Stimulated activated CD8-positive, alpha-beta memory T cell treated with anti-CD3 and anti-CD28 coated beads, Interleukin-15, amount 100 ng/mL, for 24 hours (primary cell): ENCODE measurements at places on chromosomes 16 and 17.

DNA sequence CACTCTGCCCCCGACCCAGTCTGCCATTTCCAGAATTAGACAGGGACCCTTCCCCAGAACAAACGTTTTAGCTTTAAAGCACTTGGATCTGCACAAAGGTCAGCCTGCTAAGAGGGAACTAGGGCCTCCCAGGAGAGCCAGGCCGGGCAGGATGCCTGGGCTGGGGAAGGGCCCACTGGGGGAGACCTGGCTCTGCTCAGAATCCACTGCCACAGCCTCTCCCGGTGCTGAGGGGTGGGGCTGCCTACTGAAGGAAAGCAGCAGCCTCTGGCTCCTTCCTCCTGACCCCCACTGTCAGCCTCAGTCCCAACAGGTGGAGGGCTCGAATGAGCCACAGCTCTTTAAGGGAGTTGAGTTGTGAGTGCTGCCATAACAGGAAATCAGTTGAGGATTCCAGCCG, 1.7 kb downstream of the YBX2 start:
- no peak for DNase-seq

GRCh38 chr17:55588446-55589242, 77.4 kb upstream of the SMIM36 start:
- no peak for DNase-seq

GRCh38 chr17:27473748-27474609, 17.7 kb downstream of the KSR1 start:
- no peak for DNase-seq

DNA sequence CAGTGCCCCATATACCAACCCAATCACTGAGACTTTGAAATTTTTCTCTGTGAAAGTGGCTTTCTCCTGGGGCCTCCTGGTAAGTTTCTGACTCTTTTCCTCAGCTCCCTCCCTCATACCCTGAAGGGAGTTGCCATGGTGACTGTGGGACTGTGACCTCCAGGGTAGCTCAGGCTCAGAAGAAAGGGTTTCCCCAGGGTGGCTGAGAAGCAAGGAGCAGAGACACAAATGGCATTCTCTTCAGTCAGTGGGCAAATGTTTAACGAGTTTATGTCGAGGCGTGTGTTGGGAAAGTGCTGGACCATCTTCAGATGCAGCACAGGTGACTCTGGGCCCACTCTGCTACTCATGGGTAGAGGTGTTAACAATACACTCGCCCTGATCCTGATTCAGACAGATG, 46.8 kb downstream of the MRPS23 start:
- DNase-seq = no peak

DNA sequence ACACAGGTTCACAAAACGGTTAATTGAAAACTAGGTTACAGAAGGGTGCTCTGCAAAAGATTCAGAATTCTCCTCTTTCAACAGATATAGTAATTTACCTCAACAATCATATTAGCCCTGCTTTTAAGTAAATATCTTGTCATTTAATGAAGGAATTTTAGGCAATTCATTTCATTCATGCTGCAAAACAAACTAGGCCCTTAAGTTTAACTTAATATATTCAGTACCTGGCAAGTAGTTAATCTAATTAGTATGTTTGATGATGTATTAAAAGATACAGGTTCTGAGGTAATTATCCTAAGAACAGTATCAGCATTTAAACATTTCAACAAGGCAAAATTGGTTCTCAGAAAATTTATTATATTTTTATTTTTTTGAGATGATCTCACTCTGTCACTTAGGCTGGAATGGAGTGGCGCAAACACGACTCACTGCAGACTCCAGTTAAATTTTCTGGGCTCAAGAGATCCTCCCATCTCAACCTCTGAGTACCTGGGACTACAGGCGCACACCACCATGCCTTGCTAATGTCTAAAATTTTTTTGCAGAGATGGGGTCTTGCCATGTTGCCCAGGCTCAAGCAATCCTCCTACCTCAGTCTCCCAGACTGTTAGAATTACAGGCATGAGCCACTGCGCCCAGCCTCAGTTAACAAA, 44.9 kb downstream of the SMURF2 start:
- DNase-seq = no peak

DNA sequence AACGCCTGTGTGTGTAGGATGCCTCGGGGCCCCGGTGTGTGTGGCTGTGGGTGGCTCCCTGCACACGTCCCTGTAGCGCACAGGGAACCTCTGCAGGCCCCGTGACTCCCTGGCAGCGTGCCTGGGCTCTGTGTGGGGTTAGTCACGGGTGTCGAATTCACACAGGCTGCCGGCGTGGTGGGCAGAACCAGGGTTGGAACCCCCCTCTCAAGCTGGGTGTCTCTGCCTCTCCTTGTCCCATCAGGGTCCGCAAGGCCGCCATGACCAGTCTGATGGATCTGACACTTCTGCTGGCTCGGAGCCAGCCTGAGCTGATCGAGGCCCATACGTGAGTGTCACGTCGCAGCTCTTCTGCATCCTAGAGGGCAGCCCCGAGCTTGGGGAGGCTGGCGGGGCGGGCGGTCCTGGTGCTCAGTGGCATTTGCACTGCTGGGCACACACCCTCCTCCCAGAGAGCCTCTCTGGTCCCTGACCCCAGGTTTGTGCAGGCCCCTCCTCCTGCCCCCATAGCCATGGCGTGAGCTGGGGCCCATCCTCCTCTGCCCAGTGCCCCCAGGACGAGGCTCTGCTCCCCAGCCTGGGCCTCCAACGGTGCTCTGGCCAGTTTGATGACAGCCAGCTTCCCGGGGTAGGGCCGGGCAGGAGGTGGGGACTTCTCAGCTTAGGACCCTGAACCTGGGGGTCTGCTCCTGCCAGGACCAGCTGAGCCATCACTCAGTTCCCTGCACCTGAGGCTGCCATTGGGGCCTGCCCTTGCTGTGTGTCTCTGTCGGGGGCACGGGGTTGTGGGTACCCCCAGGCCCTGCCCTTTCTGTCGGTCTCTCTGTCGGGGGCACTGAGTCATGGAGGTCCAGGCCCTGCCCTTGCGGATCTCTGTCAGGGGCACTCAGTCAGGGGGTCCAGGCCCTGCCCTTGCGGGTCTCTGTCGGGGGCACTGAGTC, 88.1 kb upstream of the ZNF750 start:
- no peak for DNase-seq

- no peak for DNase-seq
Measured at GRCh38 chr17:47726796-47727703, 6.0 kb upstream of the TBX21 start.

GRCh38 chr16:31221357-31222160, 4.6 kb upstream of the PYDC1 start:
- DNase-seq = no peak

- no peak for DNase-seq
Measured at GRCh38 chr17:82327289-82327688, 6.3 kb downstream of the SECTM1 start.

- DNase-seq = no peak
Measured at GRCh38 chr17:35947156-35947585, 3.7 kb upstream of the LYZL6 start.

- DNase-seq = no peak
Measured at GRCh38 chr17:41844971-41845370, 7.3 kb downstream of the KLHL10 start.

GRCh38 chr17:77749989-77750388, 208.5 kb upstream of the TNRC6C start:
- no peak for DNase-seq

DNA sequence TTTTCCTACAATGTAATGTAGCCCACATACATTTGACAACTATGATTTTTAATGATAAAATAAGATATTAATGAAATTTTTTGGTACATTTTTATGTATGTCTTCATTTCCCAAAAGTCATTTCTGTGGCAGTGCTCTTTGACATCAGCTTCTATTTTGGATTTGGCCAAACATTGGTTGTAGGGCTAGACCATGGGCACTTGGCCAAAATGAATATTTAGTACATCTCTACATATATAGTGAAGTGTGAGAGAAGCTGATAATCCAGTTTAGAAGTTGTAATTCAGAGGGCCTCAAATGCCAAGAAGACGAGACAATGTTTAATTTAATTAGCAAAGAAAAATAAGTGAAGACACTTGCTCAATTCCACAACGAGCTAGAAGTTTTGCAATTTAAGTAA, 724.9 kb upstream of the SOX9 start:
- DNase-seq = no peak

DNA sequence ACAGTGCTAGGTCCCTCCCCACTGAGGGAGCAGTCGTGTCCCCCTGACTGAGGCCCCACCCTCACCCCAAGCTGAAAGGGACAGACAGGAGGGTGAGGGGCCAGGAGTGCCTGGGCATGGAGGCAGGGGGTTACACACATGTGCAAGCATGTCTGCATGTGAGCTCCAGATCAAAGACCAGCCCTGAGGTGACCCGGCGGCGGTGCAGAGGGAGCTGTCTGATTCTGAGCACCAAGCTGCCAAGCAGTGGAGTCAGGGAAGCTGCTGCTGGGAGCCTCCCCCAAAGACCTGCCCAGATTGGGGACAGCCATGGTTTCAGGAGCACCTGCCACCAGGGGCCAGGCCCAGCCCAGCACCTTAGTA, 5.5 kb downstream of the DLX3 start:
- no peak for DNase-seq

DNA sequence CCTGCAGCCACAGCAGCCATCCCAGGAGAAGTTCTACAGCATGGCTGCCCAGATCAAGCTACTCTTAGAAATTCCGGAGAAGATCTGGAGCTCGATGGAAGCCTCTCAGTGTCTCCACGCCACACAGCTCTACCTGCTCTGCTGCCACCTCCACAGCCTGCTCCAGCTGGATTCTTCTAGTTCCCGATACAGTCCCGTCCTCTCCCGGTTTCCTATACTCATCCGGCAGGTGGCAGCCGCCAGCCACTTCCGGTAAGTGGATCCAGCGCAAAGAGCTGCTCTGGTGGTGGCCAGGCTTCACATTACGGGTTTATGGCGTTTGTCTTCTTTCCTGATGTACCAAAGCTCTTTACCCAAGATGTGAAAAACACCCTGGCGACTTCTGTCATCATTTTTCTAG, 3.6 kb downstream of the COG1 start:
- DNase-seq = no peak

GRCh38 chr16:55499951-55500529, 8.8 kb upstream of the LPCAT2 start:
- no peak for DNase-seq
